ENCODE measurements at places on chromosomes 16 and 17. TPM values are rescaled to one million over a fixed set of nuclear protein-coding genes. Genes with fewer than 3 reads are reported as not detected.
A peak's percentile ranks its signal among the peaks of the same experiment; 100 is the strongest.

GRCh38 chr17:44066204-44066930 is at the start of gene LSM12:
Gene LSM12, minus strand, starts transcription at chr17:44066671. Its CDS starts 84 bp downstream, at chr17:44066587.
- H3K27ac ChIP-seq, result peak within 1 kb of the TSS; percentile 82
- H3K27me3 ChIP-seq, result no peaks in the 10 kb centered on the region
- H3K4me1 ChIP-seq, result 0 out of 2 replicates have a peak, but pooled peaks cover 2% of the 10 kb centered on the region
- peaks cover 29% of the 10 kb centered on the region for H3K36me3 ChIP-seq
- peak; percentile 95 for DNase-seq

GRCh38 chr17:69744512-69745070 is 330.1 kb downstream of the MAP2K6 start:
- DNase-seq, result no peak
- no peaks in the 10 kb centered on the region for H3K36me3 ChIP-seq
- no peaks in the 10 kb centered on the region for H3K27me3 ChIP-seq
- no peak overlapping the region for H3K27ac ChIP-seq
- no peaks in the 10 kb centered on the region for H3K4me1 ChIP-seq
- no peak overlapping the region for H3K4me3 ChIP-seq

CCDC102A gene
- 8.2 TPM for total RNA-seq

- no peak for DNase-seq
- no peaks in the 10 kb centered on the region for H3K4me1 ChIP-seq
- no peaks in the 10 kb centered on the region for H3K36me3 ChIP-seq
- H3K27ac ChIP-seq, result no peak overlapping the region
- no peaks in the 10 kb centered on the region for H3K27me3 ChIP-seq
Observed at GRCh38 chr16:72372087-72373045, 200.4 kb upstream of the PMFBP1 start.

DNA sequence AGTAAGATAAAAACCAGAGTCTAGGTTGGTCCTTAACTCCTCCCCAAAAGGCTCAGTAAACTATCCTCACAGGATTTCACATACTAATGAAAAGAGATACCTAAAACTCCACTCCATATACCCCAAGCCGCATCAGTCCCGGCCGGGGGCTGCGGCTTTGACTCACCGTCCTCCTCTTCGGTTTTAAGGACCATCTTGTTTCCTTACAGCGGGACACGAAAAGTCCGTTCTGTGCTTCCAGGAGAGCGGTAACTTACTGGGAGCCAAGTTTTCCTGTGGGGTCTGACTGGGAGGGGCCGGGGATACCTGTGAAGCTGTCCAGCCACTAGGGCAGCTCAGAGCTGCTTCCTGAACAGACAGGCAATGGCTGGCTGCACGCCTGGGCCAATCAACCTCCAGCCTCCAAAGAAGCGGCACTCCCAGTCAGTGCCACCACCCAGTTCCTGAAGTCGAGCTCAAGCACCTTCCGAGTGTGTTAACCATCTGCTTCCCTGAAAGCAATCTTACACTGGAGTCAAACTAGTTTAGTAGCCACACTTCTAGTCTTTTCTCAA is 45.5 kb downstream of the CYTH1 start:
- no peaks in the 10 kb centered on the region for H3K27me3 ChIP-seq
- DNase-seq, result peak; percentile 91
- H3K27ac ChIP-seq, result no peak overlapping the region
- no peaks in the 10 kb centered on the region for H3K4me1 ChIP-seq

GRCh38 chr16:9817586-9817985 is 364.6 kb downstream of the GRIN2A start:
- H3K36me3 ChIP-seq, result no peaks in the 10 kb centered on the region
- no peaks in the 10 kb centered on the region for H3K27me3 ChIP-seq
- no peak overlapping the region for H3K4me3 ChIP-seq
- DNase-seq, result no peak
- H3K27ac ChIP-seq, result no peak overlapping the region

GRCh38 chr16:19704321-19705145 is 13.5 kb downstream of the KNOP1 start:
- H3K4me1 ChIP-seq, result no peaks in the 10 kb centered on the region
- no peak for DNase-seq
- no peak overlapping the region for H3K4me3 ChIP-seq
- no peaks in the 10 kb centered on the region for H3K27me3 ChIP-seq

GRCh38 chr16:47493381-47494337 is 32.5 kb downstream of the PHKB start:
- H3K27ac ChIP-seq, result no peak overlapping the region
- H3K4me3 ChIP-seq, result no peak overlapping the region
- H3K4me1 ChIP-seq, result peaks cover 9% of the 10 kb centered on the region
